ENCODE measurements at places on chromosomes 1 and 21.

DNA sequence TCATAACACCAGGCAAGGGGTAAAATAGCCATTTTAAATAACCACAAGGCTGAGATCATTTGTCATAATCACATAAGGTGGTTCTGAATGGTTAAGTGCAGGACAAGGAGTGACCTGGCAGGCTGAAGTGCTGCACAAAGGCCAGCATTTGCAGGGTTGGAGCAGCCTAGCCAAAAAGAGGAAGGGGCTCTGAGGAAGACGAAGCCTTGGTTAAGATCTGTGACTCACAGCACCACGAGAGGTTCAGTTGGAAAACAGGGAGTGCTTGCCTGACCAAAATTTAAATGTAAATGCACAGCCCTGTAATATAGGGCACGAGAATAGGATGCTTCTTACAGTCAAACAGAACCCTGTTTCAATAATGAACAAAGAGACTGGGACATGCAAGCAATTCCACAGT is 12.1 kb downstream of the ATP5PF start:
- no peak for DNase-seq

DNA sequence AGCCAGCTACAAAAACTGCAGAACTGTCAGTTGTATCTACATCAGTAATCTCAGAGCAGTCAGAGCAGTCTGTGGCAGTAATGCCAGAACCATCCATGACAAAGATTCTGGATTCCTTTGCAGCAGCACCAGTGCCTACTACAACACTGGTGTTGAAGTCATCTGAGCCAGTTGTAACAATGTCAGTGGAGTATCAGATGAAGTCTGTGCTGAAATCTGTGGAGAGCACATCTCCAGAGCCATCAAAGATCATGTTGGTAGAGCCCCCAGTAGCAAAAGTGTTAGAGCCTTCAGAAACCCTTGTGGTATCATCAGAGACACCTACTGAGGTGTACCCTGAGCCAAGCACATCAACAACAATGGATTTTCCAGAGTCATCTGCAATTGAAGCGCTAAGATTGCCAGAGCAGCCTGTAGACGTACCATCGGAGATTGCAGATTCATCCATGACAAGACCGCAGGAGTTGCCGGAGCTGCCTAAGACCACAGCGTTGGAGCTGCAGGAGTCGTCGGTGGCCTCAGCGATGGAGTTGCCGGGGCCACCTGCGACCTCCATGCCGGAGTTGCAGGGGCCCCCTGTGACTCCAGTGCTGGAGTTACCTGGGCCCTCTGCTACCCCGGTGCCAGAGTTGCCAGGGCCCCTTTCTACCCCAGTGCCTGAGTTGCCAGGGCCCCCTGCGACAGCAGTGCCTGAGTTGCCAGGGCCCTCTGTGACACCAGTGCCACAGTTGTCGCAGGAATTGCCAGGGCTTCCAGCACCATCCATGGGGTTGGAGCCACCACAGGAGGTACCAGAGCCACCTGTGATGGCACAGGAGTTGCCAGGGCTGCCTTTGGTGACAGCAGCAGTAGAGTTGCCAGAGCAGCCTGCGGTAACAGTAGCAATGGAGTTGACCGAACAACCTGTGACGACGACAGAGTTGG is 7.3 kb downstream of the SON start:
- no peak for DNase-seq

- no peak for DNase-seq
Measured at GRCh38 chr1:61285371-61285885, 203.1 kb downstream of the NFIA start.

DNA sequence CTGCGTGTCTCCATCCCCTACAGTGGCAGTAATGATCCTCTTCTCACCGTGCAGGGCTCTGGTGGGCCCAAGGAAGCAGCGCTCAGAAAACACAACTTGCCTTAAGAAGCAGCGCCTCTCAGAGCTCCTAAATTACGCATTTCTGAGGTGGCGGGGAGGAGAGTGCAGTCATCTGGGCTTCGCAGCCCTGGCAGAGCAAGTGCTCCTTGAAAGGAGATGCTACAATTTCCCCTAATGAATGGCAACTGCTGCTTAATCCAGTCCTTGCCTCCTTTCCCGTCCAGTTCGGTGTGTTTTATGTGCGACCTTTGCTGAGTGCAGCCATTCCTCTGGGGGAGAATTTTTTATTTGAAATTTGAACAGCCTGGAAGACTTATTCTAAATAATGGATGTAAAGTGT is 287.3 kb downstream of the PTPRU start:
- no peak for DNase-seq

DNA sequence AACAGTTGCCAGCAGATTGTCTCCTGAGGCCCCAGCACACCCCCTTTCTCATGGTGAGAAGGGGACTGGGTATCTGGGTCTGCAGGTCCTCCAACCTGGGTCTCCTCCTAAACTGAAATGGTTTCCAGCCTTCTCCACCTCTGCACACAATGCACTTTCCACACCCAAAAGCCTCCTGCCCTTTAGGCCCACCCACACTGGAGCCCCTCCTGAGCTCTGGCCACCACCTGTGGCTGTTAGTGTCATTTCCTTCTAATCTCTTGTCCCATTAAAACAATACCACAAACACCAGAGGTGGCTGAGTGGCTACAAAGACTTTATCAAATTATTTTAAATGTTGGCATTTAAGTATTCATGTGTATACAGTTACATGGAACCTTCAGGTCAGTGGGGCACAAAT is 11.5 kb downstream of the GPR3 start:
- DNase-seq, result no peak

DNA sequence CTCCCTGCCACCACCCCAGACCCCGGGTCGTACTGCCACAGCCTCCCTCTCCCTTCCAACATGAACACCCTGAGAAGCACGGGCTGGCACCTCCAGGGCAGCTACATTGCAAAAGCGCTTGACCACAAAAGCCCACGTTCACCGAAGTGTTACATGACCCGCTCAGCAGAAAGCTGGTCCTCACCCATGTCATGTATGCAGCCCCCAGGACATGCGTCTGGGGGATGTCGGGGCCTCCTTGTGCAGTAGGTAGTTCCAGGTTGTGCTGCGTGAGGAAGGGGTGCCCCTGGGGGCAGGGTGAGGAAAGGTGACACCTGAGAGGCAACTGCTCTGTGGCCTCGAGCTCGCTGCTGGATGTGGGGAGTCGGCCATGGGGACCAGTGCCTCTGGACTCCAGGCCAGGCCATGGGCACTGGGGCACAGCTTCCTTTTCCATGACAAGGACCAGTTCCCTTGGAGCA is 102.0 kb upstream of the C1orf174 start:
- DNase-seq, result no peak

DNA sequence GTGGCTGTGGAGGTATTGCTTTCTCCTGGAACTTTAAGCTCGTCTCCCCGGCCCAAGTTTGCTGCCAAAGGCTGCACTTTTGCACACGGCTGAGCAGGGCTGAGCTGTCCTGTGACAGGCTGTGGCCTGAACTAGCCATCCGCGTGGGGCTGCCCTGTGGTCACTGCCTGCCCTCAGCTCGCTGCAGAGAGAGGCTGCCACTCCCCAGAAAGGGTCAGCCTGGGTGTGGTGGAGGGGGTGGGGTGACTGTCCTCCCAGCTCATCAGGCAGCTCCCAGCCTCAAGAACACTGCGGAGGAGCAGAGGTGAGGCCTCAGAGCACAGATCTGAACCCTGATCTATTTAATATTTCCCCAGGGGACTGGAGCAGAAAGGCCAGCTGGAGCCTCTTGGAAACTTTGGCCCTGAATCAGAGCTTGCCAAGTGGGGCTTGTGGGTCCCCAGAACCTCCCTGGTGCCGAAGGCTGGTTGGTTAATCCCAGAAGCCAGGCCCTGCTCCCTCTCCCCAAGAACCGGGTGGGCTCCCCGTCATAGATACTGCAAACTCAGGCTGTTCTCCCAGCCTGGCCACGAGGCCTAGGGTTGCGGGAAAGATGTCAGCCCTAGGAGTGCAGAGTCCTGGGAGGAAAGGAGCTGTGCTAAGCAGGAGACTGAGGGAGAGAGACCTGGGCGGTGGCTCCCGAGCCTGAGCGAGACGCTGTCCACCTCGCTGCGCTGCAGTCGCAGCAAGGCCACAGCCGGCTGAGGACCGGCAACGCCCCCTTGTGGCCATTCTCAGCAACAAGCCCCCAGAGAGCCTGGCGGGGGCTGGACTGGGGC is 125.1 kb upstream of the IPO9 start:
- DNase-seq, result peak; percentile 83

DNA sequence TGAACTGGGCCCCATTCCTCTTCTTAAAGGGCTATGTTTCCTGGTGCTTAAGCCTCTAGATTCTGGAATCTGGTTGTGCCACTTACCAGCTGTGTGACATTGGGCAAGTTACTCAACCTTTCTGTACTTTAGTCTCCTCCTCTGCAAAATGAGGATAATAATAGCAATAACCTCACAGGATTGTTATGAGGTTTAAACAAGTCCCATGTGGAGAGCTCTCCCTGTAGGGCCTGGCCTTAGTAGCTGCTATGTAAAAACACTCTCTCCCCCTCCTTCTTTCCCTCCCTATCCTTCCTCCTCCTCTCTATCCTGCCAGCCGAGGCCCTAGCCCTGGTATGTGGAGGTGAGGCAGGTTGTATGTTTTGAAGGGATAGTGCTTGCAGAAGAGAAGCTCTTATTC is 8.2 kb upstream of the PEAR1 start:
- DNase-seq, result no peak

- DNase-seq, result no peak
Measured at GRCh38 chr1:182817802-182818201, 21.3 kb upstream of the DHX9 start.

DNA sequence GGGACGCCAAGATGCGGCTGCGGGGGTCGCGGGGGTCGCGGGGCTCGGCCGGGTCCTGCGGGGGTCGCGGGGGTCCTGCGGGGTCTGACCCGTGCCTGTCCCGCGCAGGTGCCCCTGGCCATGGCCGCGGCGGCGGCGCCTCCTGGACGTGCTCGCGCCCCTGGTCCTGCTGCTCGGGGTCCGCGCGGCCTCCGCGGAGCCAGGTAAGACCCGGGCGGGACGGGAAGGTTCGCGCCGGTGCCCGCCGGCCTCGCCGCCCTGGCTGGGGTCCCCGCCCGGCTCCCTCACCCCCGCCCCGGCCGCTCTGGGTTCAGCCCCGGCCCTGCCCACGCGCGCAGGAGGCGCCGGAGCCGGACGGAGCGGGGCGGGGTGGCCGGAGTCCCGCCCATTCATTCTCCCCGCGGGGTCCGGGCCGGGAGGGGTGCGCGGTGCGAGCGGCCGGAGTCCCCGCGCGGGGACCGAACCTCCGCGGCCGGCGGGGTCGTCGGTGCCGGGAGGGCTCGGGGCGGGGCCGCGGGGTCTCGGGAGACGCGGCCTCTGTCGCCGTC is 380 bp downstream of the COL18A1 start:
- DNase-seq, result no peak

DNA sequence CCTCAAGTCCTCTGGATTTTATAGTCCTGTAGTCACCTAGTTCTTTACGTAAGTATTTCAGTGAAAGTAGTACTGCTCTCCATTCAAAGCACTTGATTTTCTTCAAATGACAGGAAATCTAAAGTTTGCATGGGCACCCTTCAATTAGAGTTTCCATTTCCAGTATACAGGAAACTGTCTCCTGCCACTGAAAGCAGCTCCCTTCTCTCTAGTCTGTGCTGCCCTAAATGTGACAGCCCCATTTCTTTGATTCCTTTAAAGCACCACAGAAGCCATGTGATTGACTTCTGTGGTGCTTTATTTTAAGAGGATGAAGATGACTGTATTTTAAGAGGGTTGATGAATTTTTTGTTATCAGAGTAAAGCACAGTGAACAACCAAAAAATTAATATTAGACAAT is 226.1 kb downstream of the DNAH14 start:
- no peak for DNase-seq

DNA sequence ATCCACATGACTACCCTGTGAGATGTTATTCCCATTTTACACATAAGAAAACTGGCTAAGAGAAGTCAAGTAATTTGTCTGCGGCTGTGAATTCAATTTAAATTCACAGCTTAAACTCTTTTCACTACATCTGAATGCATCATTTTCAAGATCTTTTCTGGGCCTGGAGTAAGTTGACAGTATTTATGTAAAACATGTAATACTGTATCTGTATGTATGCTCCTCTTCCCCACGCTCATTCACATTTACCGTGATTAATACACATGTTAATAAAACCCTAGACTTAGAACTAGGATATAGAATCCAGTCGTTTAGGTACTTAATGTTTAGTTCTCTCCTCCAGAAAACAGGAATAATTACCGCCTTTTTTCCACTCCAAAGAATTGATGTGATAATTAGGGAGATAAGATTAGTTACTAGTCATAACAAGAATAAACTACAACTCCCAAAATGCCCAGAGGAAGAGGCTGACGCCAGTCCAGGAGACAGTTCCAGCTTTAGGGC is 442 bp upstream of the PPP1R12B start:
- no peak for DNase-seq

DNA sequence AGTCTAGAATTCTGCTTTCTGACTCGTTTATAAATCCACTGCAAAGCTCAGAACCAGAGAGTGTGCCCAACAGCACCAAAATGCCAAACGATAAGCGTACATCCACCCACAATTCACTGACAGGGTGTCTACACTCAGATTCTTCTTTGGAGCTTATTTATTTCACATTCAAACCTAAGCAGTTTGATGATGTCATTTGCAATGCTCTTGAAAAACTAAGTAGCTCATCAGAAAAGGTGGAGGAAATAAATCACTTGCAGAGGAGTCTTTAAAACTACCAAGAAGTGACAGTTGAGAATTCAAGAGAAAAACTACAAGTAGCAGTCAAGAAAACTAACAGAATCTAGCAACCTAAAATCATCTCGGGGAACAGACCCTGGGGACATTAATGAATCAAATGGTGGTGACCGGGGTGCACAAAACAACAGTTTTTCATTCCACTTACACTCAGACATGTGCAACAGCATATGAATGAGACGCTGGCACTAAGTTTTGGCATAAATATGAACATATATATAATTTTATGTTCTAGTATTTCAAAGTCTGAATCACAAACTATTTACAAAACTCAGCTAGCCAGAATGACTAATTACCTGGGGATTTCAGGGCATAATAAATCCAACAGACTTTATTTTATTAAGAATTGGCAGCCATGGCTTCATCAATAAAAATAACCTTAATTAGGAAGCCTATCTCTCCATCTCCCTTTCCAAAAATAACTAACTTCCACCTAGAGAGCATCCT is 119.4 kb downstream of the SIPA1L2 start:
- no peak for DNase-seq

- DNase-seq, result peak; percentile 61
Measured at GRCh38 chr1:230977761-230978490, 735 bp downstream of the TTC13 start.

- no peak for DNase-seq
Measured at GRCh38 chr1:226953175-226953800, 13.2 kb downstream of the COQ8A start.

DNA sequence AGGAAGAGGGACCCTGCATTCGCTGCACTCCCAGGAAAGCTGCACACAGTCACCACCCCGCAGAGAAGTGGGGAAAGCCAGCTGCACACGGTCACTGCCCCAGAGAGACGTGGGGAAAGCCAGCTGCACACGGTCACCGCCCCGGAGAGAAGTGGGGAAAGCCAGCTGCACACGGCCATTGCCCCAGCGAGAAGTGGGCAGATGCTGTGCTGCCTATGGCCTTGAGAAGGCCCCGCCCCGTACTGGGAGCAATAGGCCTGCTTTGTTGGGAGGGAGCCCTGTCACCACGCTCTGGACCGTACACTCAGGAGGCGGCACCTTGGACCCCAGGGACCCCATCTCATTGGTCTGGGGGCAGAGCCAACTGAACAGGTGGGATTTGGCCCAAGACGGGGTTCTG is 4.3 kb upstream of the GPR153 start:
- DNase-seq, result no peak

All from COR-L47 (cell line).